ENCODE measurements at places on chromosomes 7 and 10.

DNA sequence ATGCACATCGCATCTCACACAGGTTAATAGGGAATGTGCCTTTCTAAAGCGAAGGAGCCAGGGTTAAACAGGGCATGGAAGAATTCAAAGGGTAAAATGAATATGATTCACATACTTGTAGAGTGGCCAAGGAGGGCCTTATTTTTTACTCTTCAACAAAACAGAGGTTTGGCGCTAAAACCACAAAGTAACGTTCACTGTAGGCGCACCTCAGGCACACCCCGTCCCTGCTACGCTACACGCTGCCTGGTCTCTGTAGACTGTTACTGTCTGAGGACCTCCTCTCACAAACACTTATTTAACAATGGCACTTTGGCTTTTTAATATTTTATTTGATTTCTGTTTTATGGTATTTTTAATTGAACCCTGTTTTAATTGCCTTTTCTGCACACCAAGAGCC, 462.1 kb upstream of the GALNT17 start:
- DNase-seq, result no peak

- DNase-seq, result no peak
Observed at GRCh38 chr7:66403564-66403963, 198.4 kb downstream of the TPST1 start.

DNA sequence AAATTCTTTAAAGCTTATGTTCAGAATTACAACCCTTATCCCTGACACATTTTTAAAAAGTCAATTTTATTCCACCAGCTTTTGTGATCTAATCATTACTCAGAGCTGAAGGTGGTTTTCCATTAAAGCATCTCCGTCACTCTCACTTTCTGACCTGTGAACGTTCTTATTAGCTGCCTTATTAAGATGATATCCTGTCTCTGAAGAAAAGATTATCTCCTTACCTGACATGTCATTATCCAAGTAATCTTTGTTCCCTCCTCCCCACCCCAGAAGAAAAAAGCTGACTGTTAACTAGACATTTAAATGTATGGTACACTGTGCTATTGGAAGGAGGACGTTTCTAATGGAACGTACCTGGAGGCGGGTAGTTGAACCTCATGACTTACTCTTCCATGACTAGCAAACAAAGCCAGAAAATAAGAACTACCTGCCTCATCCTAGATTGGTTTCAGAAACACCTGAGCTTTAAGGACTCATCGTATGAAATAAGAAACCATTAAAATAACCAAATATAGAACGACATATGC, 708.7 kb downstream of the PARD3 start:
- DNase-seq, result no peak

- no peak for DNase-seq
Observed at GRCh38 chr10:17737027-17737965, 14.7 kb upstream of the TMEM236 start.

All from 8988T (cell line).